ENCODE measurements at places on chromosomes 6 and 20. TPM values are rescaled to one million over a fixed set of nuclear protein-coding genes. Genes with fewer than 3 reads are reported as not detected.

Gene LY6G6F
- not detected for total RNA-seq

Gene LRRC73
- total RNA-seq = 0.66 TPM

Gene ATF6B
- total RNA-seq = 28.8 TPM

Gene MCCD1
- not detected for total RNA-seq

Gene PAQR8
- 5.3 TPM for total RNA-seq

Gene CYP24A1
- total RNA-seq = 0.29 TPM

Gene ZSWIM1
- total RNA-seq = 8.1 TPM

Gene RIPPLY2
- total RNA-seq = not detected

Gene HCK
- not detected for total RNA-seq

Gene RIPOR2
- 0.22 TPM for total RNA-seq

Gene OR2H2
- total RNA-seq = not detected

Gene FYN
- total RNA-seq = 121 TPM

Gene GPR63
- 0.22 TPM for total RNA-seq

Gene RCAN2
- 0.88 TPM for total RNA-seq

Gene MKKS
- 5.3 TPM for total RNA-seq

Gene IRF4
- total RNA-seq = not detected

Gene DEFB123
- total RNA-seq = not detected

Gene LAMA2
- 193 TPM for total RNA-seq

Gene IFNGR1
- 29.9 TPM for total RNA-seq

Gene DCDC2
- 0.14 TPM for total RNA-seq

Gene MCHR2
- total RNA-seq = not detected

Gene EYA4
- total RNA-seq = 0.22 TPM

Measured in placental pericyte (primary cell).